ENCODE measurements at places on chromosomes 7 and 10.
A peak's percentile ranks its signal among the peaks of the same experiment; 100 is the strongest.

DNA sequence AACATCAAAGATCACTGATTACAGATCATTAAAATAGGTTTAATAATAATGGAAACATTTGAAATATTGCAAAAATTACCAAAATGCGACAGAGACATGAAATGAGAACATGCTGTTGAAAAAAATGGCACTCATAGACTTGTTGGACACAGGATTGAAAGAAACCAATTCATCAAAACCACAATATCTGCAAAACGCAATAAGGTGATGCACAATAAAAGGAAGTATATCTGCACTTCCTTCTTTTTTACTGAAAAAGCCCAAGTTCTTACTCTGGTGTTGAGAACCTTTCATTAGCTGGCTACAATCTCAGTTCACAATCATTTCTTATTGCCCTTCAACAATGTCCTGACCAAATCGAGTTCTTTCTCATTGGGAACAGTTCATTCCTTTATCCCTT lies 28.7 kb downstream of the TMEM106B start:
- no peak for DNase-seq

- peak; percentile 53 for DNase-seq
These were observed 50.7 kb upstream of the CABCOCO1 start for GRCh38 chr10:61612009-61612408.

- no peak for DNase-seq
These were observed 25.3 kb downstream of the IKZF1 start for GRCh38 chr7:50329775-50330174.

DNA sequence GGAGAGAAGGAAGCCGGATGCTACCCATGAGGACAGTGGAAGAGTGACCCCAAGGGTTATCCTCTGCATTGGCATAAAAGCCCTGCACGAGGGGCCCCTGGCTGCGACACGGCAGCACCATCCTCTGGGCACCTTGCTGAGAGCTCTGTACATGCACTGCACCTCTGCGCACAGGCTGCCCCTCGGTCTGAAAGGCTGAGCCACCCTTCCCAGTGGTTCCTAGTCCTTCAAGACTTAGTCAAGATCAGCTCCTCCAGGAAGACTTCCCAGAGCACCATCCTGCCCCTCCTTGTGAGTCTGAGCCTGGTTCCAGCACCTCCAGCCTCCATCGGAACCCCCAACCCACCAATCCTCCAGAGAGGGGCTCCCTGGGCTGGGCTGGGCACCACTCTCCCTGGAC lies 37.9 kb upstream of the CNPY1 start:
- DNase-seq = no peak

DNA sequence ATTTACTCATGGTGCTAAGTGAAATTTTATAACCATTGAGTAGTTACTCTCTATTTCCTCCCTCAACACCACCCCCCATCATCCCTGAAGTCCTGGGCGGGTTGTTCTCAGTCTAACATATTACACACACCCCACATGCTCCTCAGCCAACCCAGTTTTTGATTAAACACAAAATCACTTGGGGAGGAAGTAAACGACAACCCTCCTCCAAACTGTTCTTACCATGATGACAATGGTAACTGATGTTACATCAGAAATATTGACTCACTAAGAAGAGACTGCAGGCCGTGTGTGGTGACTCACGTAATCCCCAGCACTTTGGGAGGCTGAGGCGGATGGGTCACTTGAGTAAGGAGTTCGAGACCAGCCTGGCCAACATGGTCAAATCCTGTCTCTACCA lies 44.2 kb downstream of the RAB11FIP2 start:
- DNase-seq = no peak

GRCh38 chr7:24349339-24349738 lies 65.3 kb downstream of the NPY start:
- DNase-seq = no peak

DNA sequence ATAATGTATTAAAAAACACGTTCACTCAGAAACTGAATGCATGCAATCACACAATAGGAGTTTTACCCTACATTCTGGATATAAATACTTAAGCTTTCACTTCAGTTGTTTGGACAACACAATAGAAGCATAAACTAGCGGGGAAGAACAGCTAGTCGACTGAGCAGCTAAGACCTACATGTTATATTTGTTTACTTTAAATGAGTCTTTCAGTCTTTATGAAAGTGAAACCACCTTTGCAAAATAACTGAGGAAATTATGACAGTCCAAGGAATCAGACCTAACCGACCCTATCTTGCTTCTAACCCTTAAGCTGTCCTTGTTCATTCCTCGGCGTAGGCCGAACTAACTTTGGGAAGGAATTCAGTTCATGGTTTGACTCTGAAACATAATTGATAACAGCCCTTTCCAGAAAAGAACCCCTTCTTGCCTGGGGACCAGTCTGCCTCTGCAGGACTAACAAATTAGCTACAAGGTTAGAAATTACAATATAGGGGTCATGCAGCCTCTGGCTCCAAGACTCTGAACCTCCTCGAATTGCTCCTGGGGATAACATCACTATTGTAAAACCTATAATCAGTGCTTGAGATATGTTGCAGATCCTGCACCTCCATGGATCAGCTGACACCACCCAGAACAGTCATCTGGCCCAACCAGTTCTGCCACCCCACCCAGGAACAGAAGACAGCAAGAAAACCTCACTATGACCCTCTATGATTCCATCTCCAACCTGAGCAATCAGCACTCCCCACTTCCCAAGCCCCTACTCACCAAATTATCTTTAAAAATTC lies 185.1 kb upstream of the KLF6 start:
- DNase-seq = no peak

DNA sequence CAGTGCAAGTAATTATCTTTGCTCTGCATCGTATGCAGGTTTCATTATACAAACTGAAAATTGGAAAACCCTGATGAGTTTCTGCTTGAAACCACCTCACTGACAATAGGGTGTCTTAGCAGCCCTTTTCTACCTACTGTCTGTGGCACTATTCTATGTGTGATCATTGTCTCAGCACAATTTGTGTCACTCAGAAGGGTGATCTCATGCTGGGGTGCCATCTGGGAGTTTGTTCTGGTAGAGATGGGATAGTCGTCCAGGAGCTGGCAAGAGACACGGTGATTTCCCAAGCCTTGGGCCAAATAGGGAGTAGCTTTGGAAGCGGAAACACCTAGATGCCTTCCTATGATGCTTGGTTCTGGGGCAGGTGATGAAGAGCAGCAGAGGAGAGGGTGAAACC lies 186.3 kb downstream of the FRMD4A start:
- no peak for DNase-seq

GRCh38 chr10:129909531-129910256 lies 54.4 kb downstream of the EBF3 start:
- no peak for DNase-seq

- DNase-seq = no peak
These were observed 199.3 kb downstream of the PLXNA4 start for GRCh38 chr7:132377015-132377414.

GRCh38 chr7:119900996-119901672 lies 371.8 kb upstream of the KCND2 start:
- no peak for DNase-seq

Data from mesothelial cell of epicardium (in vitro differentiated cells).